Myocyte (in vitro differentiated cells): ENCODE measurements at places on chromosomes 12 and 14. TPM values are rescaled to one million over a fixed set of nuclear protein-coding genes. Genes with fewer than 3 reads are reported as not detected.

GRCh38 chr12:57205931-57206330, 10.7 kb upstream of the NXPH4 start:
- no peak for DNase-seq

DNA sequence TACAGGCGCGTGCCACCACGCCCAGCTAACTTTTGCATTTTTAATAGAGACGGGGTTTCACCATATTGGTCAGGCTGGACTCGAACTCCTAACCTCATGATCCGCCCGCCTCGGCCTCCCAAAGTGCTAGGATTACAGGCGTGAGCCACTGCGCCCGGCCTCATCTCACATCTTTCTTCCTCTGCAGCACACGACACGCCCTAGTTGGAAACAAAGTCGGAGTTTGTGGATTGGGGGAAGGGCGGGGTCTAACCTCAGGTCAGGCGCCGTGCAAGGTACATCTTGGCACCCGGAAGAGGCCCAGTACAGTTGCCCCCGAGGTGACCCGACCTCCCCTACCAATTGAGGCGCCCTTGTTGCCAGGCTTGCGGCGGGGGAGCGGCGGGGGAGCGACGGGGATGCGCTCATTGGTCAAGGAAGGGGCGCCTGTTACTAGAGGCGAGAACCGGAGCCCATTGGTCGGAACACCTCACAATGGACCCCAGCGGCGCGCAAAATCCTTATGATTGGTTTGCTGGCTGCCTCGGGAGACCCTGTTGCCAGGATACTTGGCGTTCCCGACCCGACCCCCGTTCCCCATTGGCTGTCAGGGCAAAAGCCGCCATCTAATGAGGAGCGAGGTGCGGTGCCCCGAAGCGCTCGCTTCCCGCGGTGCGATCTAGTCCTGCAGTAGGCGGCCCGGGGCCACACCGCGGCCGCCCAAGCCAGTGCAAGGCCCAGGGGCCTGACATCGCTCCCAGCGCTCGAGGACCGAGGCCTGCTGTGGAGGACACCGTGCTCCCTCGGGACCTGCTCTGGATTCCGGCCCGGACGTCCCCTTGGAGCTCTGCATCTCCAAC, at the start of gene REC8:
Gene REC8, plus strand, starts transcription at position 659 of the 839 bp plus-strand sequence. CDS start 473 bp downstream, outside the sequence.
- DNase-seq: no peak

- DNase-seq: peak; percentile 91
Observed at GRCh38 chr12:111359231-111359913, 9.5 kb downstream of the PHETA1 start.

GRCh38 chr12:102010265-102010994, 51.4 kb downstream of the WASHC3 start:
- peak; percentile 2 for DNase-seq

- DNase-seq: peak; percentile 23
Observed at GRCh38 chr14:26841326-26841725, 243.5 kb upstream of the NOVA1 start.

DRAM1 gene
- total RNA-seq: 5.6 and 10.6 TPM in 2 replicates

USP44 gene
- total RNA-seq: 0.05 TPM in 1 of 2 replicates, not detected in the other

SAMD15 gene
- total RNA-seq: 0.99 and 1.7 TPM in 2 replicates
